CD14-positive monocyte (primary cell): ENCODE measurements at places on chromosomes 12 and 14. TPM values are rescaled to one million over a fixed set of nuclear protein-coding genes. Genes with fewer than 3 reads are reported as not detected.

CD69 gene
- 5.8 TPM for polyA plus RNA-seq

AKAP5 gene
- polyA plus RNA-seq, result not detected

BBOF1 gene
- polyA plus RNA-seq, result 0.94 TPM

RFX4 gene
- not detected in 2 replicates for polyA plus RNA-seq

ENO2 gene
- polyA plus RNA-seq, result 0.43 and 1.1 TPM in 2 replicates

SMAGP gene
- 6.6 TPM for polyA plus RNA-seq

FUT8 gene
- polyA plus RNA-seq, result 5.1 TPM

DNA sequence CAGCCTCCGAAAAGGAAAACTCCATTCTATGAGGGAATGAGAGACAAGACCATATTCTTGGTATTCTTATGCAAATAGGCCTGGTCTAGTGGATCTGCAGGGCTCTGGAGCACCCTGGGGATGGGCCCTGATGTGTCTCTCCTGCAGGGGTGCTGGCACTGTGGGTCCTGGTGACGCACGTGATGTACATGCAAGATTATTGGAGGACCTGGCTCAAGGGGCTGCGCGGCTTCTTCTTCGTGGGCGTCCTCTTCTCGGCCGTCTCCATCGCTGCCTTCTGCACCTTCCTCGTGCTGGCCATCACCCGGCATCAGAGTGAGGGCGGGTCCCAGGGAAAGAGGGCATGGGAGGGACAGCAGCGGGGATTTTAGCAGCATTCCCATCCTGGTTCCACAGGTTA lies 5.8 kb downstream of the SLC48A1 start:
- H3K27me3 ChIP-seq, result no peaks in the 10 kb centered on the region
- no peak overlapping the region for H3K27ac ChIP-seq
- peaks cover 32% of the 10 kb centered on the region for H3K36me3 ChIP-seq
- no peak for DNase-seq
- H3K4me3 ChIP-seq, result no peak overlapping the region
- peaks cover 46% of the 10 kb centered on the region for H3K4me1 ChIP-seq

DNA sequence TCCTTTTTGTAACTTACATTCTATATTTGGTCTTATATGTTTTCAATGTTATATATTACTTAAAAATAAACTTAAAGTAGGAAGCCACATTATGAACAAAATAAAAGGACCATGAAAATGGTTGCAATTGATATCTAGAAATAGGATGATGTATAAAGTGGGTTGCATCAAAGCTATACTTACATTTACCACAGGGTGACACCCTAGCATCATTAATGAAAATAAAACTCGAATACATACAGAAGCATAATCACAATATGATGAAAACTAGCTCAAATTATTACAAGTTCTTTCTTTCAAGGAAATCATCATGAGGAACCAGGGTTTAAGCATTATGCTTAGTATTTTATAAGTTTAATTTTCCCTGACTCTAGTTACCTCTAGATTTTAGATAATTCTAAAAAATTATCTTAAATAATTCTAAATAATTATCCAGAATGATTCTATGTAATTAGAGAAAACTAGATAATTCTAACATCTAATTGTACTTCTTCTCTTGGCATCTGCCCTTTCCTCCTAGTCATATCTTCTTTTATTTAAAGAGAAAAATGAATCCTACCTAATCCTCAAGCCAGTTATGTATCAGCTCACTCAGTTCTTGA lies 31.2 kb downstream of the TAS2R7 start:
- no peaks in the 10 kb centered on the region for H3K4me1 ChIP-seq
- no peak overlapping the region for H3K4me3 ChIP-seq
- H3K27me3 ChIP-seq, result peaks cover 5% of the 10 kb centered on the region
- peak; percentile 9 for DNase-seq
- H3K36me3 ChIP-seq, result no peaks in the 10 kb centered on the region
- no peak overlapping the region for H3K27ac ChIP-seq

GRCh38 chr14:78292003-78292402 lies 121.8 kb downstream of the NRXN3 start:
- no peak for DNase-seq
- no peaks in the 10 kb centered on the region for H3K36me3 ChIP-seq
- H3K27ac ChIP-seq, result no peak overlapping the region
- no peak overlapping the region for H3K4me3 ChIP-seq

- no peak overlapping the region for H3K4me3 ChIP-seq
- H3K27ac ChIP-seq, result no peak overlapping the region
- no peaks in the 10 kb centered on the region for H3K36me3 ChIP-seq
- H3K27me3 ChIP-seq, result peaks cover 41% of the 10 kb centered on the region
- H3K4me1 ChIP-seq, result no peaks in the 10 kb centered on the region
Observed at GRCh38 chr12:114476159-114476558, 70.2 kb upstream of the TBX5 start.

GRCh38 chr14:63496837-63497400 lies 46.3 kb downstream of the PPP2R5E start:
- H3K4me3 ChIP-seq, result no peak overlapping the region
- no peaks in the 10 kb centered on the region for H3K27me3 ChIP-seq
- H3K4me1 ChIP-seq, result no peaks in the 10 kb centered on the region
- H3K27ac ChIP-seq, result no peak overlapping the region
- DNase-seq, result no peak

DNA sequence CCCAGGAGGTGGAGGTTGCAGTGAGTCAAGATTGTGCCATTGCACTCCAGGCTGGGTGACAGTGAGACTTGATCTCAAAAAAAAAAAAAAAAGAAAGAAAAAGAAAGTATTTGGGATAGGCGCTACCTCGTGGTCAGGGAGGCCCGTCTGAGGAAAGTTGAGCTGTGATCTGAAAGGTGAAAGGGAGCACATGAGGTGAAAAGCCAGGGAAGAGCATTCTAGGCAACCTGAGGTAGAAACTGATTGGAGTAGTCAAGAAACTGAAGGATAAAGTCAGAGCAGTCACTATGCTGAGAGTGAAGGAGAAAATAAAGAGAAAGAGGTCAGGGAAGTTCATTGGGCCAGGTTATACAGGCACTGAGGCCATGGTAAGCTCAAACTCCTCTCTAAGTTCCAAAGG lies 7.7 kb downstream of the ANAPC5 start:
- H3K4me3 ChIP-seq, result no peak overlapping the region
- H3K36me3 ChIP-seq, result peaks cover 88% of the 10 kb centered on the region
- no peak overlapping the region for H3K27ac ChIP-seq
- DNase-seq, result no peak
- H3K27me3 ChIP-seq, result no peaks in the 10 kb centered on the region

GRCh38 chr14:52020866-52021717 lies 31.7 kb downstream of the RTRAF start:
- no peak overlapping the region for H3K4me3 ChIP-seq
- H3K27me3 ChIP-seq, result no peaks in the 10 kb centered on the region
- DNase-seq, result no peak
- no peaks in the 10 kb centered on the region for H3K36me3 ChIP-seq
- H3K4me1 ChIP-seq, result no peaks in the 10 kb centered on the region
- H3K27ac ChIP-seq, result no peak overlapping the region

GRCh38 chr14:99040052-99040451 lies 231.9 kb downstream of the BCL11B start:
- H3K4me1 ChIP-seq, result peaks cover 51% of the 10 kb centered on the region
- H3K27ac ChIP-seq, result no peak overlapping the region
- DNase-seq, result no peak
- no peaks in the 10 kb centered on the region for H3K36me3 ChIP-seq
- no peak overlapping the region for H3K4me3 ChIP-seq

DNA sequence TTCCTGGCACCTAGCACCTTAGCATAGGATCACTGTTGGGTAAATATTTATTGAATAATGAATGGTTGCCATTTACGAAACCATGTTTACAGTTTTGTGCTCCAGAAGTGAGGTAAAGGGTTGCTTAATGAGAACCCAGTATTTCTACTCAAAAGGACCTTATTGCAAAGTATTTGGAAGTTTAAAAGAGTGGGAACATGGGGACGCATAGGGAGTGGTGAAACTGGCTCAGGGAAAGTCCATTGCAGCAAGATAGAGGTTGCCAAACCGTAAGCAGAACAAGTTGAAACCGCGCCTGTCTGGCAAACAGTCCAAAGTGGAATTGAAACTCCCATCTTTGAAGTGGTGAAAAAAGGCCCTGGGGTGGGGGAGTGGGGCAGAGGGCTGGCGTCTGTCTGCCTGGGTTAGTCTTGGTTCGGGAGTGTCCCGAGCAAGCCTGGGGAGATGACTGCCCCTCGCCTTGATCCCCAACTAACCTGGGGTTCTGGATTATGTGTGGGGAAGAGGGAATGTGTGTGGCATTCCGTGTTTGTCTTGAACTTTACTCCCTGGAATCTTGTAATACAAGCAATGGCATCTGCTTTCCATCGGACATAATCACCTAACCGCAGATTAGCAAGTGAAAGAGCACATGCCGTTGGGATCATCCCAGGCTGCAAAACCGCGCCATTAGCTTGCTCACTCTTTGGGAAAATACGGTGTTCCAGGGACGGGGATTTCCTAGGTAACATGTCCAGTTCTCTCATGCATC lies 7.2 kb downstream of the ALDH2 start:
- H3K27ac ChIP-seq, result peak overlapping the region; percentile 98
- peaks cover 7% of the 10 kb centered on the region for H3K36me3 ChIP-seq
- no peaks in the 10 kb centered on the region for H3K27me3 ChIP-seq
- peak; percentile 78 for DNase-seq
- peak overlapping the region; percentile 62 for H3K4me3 ChIP-seq

GRCh38 chr12:108327621-108328344 lies 11.3 kb downstream of the CMKLR1 start:
- peaks cover 10% of the 10 kb centered on the region for H3K36me3 ChIP-seq
- H3K4me3 ChIP-seq, result no peak overlapping the region
- H3K4me1 ChIP-seq, result peaks cover 58% of the 10 kb centered on the region
- no peak overlapping the region for H3K27ac ChIP-seq
- no peak for DNase-seq

GRCh38 chr12:116066381-116067230 lies 210.9 kb downstream of the MED13L start:
- peak overlapping the region; percentile 12 for H3K27ac ChIP-seq
- H3K27me3 ChIP-seq, result no peaks in the 10 kb centered on the region
- no peak overlapping the region for H3K4me3 ChIP-seq

- no peak overlapping the region for H3K27ac ChIP-seq
- H3K4me1 ChIP-seq, result peaks cover 4% of the 10 kb centered on the region
- no peaks in the 10 kb centered on the region for H3K27me3 ChIP-seq
- H3K36me3 ChIP-seq, result no peaks in the 10 kb centered on the region
- DNase-seq, result peak; percentile 41
Observed at GRCh38 chr14:84129007-84129406, 1400.9 kb upstream of the FLRT2 start.

DNA sequence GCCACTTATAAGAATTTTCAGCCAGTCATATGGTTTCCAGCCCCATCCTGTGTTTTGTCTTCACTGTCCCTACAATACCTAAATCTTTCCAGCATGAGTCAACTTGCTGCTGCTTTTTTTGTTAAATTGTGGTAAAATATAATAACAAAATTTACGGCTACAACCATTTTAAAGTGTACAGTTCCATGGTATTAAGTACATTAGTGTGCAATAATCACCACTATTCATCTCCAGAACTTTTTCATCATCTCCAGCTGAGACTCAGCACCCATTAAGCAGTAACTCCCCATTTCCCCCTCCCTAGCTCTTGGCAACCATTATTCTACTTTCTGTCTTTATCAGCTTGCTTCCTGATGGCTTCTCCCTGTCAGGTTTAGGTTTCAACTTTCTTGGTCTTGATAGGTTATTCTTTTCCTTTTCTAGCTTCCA lies 39.1 kb downstream of the FRS2 start:
- DNase-seq, result no peak
- no peak overlapping the region for H3K4me3 ChIP-seq
- H3K36me3 ChIP-seq, result no peaks in the 10 kb centered on the region
- peaks cover 3% of the 10 kb centered on the region for H3K4me1 ChIP-seq
- H3K27me3 ChIP-seq, result no peaks in the 10 kb centered on the region

- DNase-seq, result no peak
- no peak overlapping the region for H3K27ac ChIP-seq
- H3K4me3 ChIP-seq, result no peak overlapping the region
- H3K27me3 ChIP-seq, result no peaks in the 10 kb centered on the region
- H3K36me3 ChIP-seq, result no peaks in the 10 kb centered on the region
Observed at GRCh38 chr14:92759300-92759678, 10.9 kb upstream of the LGMN start.

- no peak overlapping the region for H3K27ac ChIP-seq
- no peaks in the 10 kb centered on the region for H3K27me3 ChIP-seq
- no peak overlapping the region for H3K4me3 ChIP-seq
Observed at GRCh38 chr12:13788626-13789025, 192.8 kb downstream of the GRIN2B start.

- H3K4me3 ChIP-seq, result no peak overlapping the region
- H3K27ac ChIP-seq, result no peak overlapping the region
- H3K4me1 ChIP-seq, result no peaks in the 10 kb centered on the region
- H3K36me3 ChIP-seq, result no peaks in the 10 kb centered on the region
Observed at GRCh38 chr14:39668449-39668848, 236.2 kb upstream of the FBXO33 start.

GRCh38 chr14:73738518-73739173 lies 24.5 kb upstream of the PNMA1 start:
- H3K27me3 ChIP-seq, result no peaks in the 10 kb centered on the region
- H3K4me3 ChIP-seq, result no peak overlapping the region
- peaks cover 48% of the 10 kb centered on the region for H3K4me1 ChIP-seq
- DNase-seq, result peak; percentile 3
- H3K36me3 ChIP-seq, result peaks cover 50% of the 10 kb centered on the region
